M059J (cell line): ENCODE measurements at places on chromosomes 2 and 18.

DNA sequence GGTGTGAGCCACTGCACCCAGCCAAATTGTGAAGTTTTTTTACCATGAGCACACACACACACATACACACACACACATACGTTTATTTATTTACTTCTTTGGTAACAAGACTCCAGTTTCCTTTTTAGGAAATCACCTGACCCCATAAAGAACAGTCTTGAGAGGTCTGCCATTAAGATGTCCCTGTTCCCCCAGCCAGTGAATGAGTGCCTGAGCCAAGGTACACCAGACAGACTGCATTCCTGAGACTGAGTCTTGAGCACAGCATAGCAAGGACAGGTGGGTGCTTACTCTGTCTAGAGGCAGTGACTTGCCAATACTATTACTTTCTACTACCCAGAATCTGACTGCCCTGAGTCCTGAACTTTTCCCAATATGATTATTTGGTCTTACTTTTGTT, 167.2 kb upstream of the SATB2 start:
- no peak for DNase-seq

DNA sequence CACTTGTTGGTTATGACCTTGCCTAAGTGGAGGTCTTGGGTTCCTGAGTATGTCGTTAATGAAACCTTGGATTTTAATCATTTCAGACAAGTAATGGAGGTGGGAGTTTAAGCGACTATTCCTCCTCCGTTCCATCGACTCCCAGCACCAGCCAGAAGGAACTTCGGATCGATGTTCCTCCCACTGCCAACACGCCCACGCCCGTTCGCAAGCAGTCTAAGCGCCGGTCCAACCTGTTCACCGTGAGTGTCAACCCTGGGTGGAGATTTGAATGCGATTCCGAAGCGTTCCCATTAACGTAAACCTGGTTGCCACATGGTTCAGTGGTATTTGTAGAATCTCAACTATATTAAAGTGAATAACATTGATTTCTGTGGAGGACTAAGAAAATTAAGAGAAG, 305.4 kb downstream of the AGAP1 start:
- no peak for DNase-seq

DNA sequence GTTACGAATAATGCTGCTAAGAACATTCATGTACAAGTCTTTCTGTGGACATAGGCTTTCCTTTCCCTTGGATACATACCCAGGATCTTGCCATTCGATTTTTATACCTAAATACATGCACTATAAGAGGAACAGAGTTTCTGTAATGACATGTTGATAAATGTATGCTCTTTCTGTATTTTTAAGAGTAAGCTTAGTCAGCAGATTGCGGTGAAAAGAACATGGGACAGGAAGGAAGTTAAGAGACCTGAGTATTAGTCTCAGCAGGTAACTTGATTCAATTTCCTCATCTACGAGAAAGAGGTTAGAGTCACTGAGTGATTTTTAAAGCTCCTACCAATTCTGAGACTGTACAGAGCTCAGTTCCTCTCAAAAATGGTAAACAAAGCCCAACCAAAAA, 2.6 kb upstream of the TLK1 start:
- DNase-seq: no peak

DNA sequence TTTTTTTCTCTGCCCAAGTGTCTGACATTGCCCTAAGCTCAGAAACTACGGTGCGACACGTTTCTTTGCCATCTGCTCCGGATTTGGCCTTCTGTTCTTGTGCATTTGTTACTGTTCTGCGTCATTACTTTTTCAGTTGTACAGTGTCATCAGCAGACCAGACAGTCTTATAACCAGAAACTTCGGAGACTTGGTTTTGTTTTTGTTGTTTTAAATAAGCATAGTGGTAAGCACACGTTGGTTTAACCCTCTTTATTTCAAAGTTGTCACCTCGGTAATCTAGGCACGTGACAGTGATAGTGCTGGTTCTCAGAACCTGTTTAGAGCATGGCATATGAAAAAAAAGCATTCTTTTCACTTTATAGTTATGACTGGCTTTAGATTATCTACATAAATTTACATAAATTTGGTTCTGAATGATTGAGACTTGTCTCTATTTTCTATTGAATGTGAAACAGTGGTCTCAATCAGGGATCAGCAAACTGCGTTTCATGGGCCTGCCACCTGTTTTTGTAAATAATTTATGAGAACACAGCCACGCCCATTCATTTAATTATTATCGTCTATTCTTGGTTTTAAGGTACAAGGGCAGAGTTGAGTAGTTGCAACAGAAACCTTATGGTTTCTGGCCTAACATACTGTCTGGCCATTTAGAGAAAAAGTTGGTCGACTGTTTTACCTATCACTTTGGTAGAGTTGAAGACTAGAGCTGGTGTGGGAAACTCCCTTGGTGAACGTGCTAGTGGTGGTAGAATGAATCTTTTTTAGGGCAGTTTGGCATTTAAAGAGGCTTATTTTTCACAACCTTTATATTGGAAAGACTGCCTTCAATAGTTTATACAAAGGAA, 106.5 kb downstream of the ZNF532 start:
- no peak for DNase-seq

DNA sequence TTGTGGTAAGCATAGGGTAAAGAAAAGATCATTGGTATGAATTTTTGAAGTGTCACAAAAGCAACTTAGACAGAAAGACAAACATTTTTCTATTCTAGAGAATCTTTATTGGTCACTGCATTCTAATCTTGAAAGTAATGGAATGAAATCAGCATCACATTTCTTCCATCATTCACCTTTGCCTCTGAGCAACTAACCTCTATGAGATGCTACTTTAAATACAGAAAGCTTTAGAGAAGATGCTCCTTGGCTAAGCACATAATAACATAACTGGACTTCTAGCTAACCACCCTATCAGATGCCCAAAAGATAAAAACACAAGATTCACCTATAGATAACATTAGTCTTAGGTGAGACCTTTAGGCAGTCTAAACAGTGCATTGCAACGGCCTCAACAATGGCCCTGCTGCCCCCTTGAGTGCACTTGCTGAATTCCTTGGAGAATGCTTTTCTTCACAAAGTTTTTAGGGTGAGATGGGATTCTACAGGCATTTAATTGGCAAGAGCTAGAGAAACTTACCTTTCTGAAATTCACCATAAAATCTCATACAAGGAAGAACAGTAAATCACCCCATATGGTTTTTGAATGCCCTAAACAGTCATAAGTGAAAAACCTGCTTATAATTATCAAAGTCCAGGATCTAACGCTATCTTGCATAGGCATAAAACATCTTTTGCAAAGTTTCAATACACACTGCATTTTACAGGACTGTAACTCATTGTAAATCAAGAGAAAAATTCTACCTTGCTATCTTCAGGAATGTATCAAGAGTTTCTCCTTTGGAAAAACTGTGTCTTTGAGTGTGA, 791.3 kb upstream of the CHAC2 start:
- DNase-seq: peak; percentile 3

DNA sequence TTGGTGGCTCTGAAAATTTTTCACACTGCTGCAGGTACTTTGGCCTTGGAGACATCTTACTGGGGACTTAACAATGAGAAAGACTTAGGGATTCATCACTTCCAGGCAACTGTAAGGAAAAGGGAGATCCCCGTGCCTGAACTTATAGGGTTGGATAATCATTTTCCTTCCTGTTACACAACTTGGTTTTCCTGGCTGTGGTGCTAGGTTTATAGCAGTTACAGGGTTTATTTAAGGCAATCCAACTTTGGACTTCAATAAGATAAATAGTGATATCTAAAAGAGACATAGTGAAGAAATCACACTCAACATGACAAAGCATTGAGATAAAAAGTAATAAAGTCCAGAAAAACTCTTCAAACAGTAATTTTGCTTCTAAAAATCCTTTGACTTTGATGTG, 70.2 kb upstream of the RAPH1 start:
- DNase-seq: no peak

DNA sequence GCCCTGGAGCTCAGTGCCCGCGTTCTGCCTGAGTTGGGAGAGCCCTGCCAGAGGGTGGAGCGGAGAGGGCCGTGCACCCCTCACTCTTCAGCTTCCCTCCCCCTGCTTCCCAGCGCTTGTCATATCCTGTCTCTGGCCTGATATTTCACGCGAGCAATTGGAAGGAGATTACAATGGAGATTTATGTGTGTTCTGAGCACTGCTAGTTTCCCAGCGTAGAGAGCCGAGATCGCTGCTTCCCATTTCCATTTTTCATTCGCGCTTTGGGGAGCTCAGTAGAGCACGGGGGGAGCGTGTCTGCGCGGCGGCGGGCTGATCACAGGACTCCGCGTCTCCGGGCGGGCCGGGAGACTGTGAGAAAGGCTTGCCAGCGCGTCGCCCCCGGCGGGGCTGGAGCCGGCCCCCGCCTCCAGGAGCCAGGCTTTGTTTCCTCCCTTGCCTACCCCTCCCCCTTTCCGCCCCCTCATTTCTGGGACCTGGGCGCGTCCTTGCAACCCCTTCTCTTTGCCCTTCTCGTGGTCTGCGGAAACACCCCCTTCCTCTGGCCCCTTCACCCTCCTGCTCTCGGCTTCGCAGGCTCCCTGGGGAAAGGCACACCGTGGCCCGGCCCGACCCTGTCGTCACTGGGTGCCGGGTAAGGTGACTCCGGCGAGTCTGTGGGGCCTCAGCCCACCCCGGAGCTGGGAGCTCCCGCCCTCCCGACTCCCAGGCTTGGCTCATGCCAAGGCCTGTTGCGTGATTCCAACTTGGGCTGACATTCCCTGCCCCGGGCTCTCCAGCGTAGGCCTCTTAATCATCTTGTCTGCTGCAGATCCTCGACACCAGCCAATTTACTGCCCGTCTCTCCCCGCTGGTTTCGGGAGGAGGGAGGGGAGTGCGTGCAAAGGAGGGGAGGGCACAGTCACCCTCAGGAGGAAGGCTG, 5.8 kb downstream of the DLX2 start:
- peak; percentile 97 for DNase-seq

DNA sequence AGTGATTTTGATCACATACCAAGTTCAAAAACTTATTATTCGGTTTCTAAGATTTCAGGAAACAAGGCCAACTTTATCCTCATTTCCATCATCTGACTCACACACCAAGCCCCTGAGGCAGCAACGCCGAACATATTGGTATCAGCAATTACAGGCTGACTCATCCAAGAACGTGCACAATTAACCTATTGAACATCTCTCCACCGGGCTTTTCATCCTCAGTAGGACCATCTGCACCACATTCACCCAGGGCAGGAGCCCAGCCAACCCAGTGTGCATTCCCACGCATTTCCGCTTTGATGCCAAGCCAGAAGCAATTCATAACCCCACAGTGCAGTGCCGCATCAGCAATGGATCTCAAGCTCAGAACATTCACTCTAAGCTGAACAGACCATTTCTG, 52.9 kb downstream of the SCG2 start:
- peak; percentile 99 for DNase-seq

- peak; percentile 13 for DNase-seq
Measured at GRCh38 chr2:183666031-183666430, 541.8 kb downstream of the NUP35 start.

GRCh38 chr2:54954705-54955357, 95.4 kb downstream of the RTN4 start:
- no peak for DNase-seq

GRCh38 chr2:105401867-105402266, 3.0 kb upstream of the FHL2 start:
- DNase-seq: no peak

- DNase-seq: no peak
Measured at GRCh38 chr2:34547340-34547739, 948.2 kb upstream of the FAM98A start.

GRCh38 chr2:136363470-136363869, 245.5 kb upstream of the CXCR4 start:
- no peak for DNase-seq

DNA sequence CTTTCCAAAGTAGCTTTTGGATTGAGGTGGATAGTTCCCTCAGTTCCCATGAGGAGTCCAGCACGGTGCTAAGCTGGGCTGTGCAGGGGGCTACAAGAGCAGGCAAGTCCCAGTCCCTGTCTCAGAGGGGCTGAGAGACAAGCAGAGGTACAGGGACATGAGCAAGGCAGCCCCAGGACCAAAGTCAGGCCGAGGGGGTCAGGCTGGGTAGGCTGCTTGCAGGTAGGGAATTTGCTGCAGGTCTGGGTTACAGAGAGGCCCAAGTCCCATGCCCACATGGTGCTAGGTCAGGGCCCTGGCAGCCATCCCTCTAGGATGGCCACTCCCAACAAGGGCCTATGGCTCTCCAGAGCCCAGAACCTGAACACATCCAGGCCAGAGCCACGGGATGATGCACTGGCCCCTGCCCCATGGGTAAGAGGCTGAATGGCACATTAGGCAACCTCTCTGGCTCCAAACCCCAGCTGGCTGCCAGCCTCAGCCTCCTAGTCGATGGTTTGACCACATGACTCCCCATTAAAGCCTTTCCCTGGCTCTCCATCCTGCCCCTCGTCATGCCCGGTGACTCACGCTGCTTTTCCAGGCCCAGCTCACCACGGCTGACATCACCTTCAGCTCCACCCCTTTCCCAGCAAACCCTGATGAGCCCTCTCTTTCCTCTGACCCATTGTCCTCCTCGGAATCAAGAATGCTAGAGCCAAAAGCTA, 83.7 kb downstream of the SDC1 start:
- DNase-seq: peak; percentile 97

- no peak for DNase-seq
Measured at GRCh38 chr18:63828656-63829055, 53.4 kb downstream of the SERPINB7 start.

GRCh38 chr18:21682371-21683051, 22.1 kb downstream of the ABHD3 start:
- peak; percentile 73 for DNase-seq

DNA sequence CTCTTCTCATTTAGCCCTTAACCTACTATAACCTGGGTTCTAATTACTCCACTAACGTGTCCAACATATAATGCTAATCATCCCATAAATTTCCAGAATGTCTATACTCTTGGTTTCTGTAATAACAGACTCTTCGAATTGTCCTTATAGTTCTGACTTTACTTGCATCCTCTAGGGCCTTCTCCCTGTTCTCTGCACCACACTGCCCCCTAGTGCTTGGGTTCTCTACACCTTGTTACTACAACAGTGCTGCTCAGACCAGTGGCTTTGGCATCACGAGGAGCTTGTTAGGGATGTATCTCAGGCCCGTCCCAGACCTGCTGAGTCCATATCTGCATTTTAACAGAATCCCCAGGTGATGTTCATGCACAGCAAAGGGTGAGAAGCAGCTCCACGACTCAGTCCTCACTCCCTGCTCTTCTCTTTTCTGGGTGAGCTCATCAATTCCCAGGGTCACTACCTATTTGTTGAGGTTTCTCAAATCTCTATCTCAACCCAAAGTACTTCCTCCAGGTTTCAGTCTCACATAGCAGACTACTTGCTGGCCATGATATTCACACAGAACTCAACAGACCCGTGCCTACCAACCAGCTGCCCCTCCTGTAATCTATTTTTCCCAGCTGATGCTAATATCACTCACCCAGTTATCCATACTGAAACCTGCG, 14.5 kb upstream of the DDX1 start:
- peak; percentile 79 for DNase-seq

GRCh38 chr2:235538144-235538639, 44.3 kb downstream of the AGAP1 start:
- no peak for DNase-seq

GRCh38 chr18:8795586-8796325, 90.4 kb downstream of the MTCL1 start:
- no peak for DNase-seq

GRCh38 chr2:232567721-232568120, 17.2 kb downstream of the EIF4E2 start:
- DNase-seq: peak; percentile 5
